Stimulated activated CD4-positive, alpha-beta T cell treated with anti-CD3 and anti-CD28 coated beads, Interleukin-1b, Interleukin-23, amount 100 ng/mL, for 1 hour (primary cell): ENCODE measurements at places on chromosomes 1 and 21.

- no peak for DNase-seq
Measured at GRCh38 chr1:219732814-219733491, 120.0 kb upstream of the ZC3H11B start.

DNA sequence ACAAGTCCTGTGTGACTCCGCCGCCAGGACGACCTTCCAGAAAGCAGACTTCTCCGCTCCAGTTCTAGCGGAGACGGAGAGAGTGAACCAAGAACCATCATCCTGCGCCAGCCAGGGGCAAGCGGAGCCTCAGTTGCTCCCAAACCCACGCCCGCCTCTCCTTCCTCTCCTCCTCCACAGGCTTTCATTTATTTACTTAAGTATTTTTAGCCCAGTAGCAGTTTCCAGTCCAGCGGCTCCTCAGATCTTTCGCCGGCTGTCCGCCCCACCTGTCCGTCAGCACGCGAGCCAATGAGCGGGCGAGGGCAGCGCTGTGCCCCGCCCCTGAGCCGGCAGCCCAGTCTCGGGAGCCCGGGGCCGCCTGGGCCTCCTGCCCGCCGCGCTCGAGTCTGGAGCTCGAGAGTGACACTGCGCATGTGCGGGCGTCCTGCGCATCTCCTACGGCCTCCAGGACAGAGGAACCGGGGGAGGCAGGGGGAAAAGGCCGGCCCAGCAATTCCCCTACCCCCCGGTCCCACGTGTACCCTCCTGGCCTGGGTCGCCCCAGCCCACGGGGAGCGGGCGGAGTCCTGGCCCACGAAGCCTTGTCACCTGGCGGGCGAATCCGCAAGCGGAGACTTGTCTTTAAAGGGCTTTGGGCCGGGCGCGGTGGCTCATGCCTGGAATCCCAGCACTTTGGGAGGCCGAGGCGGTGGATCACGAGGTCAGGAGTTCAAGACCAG, at the start of gene FALEC:
FALEC (plus strand) TSS at position 425 of the 722 bp plus-strand sequence.
- peak; percentile 74 for DNase-seq

DNA sequence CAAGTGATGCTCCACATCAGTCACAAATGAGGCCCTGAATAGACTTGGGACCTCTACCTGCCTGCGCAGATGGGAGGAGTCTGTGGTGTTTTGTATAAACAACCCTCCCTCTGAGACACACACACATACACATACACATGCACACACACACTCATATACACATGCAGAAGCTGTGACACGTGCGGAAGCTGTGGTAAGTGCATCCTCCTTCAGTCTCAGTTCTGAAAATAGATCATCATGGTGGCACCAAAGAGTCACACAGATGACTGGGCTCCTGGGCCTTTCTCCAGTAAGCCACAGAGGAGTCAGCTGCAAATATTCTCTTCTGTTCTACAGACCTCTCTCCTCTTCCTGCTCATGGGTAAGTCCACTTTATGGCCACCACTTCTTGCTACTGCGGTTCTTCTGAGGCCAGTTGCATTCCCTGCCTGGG, at the start of gene LY9:
LY9 (plus strand) TSS at position 224 of the 433 bp plus-strand sequence; CDS start at position 238, 14 bp downstream.
- DNase-seq, result peak; percentile 36

DNA sequence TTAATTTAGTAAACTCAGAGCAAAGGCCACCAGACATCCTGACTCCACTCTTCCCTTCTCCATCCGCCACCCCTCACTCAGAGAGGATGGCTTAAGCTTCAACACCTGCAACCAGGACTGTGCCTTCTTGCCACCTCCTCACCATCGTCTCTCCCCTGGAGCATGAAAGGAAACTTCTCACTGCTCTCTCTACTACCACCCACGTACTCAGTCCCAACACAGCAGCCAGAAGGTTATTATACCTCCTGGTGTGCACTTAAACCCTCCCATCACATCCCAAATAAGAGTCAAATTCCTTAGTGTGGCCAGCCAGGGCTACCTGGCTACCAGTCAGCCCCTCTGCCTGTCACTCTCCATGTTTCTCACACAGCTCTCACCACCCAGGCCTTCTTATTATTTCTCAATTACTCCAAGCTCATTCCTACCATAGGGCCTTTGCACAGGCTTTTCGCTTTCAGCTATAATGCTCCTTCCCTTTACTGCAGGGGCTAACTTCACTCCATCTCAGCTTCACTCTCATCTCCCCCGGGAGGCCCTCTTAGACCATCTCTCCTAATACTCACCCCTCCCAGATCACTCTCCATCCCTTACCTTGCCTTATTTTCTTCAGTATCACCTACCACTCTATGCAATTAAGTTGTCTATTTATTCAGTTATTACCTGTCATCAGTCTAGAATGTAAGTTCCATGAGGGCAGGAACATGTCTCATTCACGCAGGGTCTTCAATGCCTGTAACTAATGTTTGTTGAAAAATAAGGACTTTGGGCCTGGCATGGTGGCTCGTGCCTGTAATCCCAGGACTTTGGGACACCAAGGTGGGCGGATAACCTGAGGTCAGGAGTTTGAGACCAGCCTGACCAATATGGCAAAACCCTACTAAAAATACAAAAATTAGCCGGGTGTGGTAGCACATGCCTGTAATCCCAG, 137.5 kb downstream of the TOMM20 start:
- no peak for DNase-seq

DNA sequence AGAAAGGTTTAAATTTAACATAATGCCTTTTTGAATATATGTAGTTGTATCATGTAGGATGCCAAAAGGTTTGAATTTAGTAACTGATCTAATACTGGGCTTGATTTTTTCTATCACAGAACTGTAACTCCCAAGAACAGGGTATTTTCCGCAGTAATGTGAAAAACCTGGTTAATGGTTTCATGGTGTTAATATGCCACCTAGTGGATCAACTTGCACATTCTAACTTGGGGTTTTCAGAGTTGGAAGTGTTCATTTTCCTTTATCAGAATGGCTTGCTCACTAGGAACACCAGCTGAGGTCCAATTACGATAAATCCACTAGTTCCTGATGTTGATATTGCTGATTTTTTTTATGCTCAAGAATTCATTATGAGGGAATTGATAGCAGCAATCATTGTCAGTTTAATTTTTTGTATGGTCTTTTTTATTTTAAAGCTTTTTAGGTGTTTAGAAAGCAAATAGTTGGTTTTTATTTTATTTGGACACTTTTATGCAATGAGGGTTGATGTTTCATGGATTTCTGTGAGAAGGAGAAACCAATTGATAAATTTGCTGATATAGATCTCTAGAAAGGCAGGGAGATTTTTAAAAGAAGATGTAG, 157.2 kb downstream of the PLA2G4A start:
- DNase-seq, result no peak

GRCh38 chr1:51863384-51863783, 15.1 kb downstream of the NRDC start:
- no peak for DNase-seq

- no peak for DNase-seq
Measured at GRCh38 chr1:154983776-154984466, 777 bp downstream of the FLAD1 start.

DNA sequence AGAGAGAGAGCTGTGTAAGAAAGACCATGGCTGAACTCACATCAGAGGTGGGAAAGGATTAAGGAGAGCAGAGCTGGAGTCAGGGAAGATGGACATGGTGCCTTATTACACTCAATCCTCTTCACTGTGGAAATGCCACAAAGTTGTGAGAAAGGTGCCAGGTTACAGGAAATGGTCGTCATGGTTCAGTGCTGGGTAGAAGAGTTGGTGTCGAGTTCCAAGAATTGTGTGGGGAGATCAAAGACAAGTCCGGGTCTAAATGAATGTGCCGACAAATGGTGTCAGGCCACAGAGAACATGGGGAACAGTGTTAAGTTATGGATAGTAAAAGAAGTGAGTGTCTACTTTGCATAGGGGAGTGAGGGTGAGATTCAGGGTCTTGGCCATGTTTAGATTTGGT, 40.9 kb downstream of the LAMC2 start:
- no peak for DNase-seq

DNA sequence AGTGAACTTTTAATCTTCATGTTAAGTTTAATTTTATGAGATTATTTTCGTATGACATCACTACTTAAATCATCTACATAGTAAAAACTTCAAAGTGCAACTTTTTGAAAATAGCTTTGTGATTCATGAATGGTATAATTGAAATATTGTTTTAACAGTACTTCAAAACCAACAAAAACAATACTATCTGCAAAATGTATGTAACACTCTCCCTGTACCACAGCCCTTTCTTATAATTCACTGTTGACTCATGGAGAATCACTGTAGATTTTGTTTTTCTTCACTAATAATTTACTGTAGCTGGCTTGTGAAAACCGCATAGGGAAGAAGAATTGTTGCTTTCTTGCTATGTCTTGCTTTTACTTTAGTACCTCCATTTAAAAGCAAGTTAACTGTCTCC, 301.4 kb upstream of the ADAMTS5 start:
- DNase-seq, result no peak

DNA sequence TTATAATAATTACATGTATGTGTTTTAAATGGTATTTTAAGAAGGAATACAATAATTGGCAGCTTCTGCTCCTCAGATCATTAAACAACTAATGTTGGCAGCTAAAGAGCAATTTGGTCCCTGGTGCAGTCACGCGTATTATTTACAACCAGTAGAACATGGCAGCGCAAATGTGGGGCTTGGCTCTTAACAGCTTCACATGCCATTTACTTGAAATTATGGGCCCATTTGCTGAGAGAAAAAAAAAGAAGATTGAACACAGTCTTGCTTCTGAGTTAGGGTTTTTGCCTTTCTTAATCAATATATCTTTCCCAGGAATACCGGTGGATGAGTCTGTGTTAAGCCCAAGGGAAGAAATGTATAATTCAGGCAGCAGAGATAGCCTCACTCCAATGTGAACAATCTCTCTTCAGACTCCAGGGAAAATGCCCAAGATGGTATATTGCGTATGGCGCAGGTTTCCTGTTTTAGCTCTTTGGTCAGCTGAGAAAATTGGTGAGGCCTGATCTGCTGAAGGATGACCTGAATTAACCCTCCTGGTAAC, 174.5 kb downstream of the DISC1 start:
- DNase-seq, result no peak

GRCh38 chr1:55768327-55768952, 553.3 kb upstream of the USP24 start:
- DNase-seq, result no peak

DNA sequence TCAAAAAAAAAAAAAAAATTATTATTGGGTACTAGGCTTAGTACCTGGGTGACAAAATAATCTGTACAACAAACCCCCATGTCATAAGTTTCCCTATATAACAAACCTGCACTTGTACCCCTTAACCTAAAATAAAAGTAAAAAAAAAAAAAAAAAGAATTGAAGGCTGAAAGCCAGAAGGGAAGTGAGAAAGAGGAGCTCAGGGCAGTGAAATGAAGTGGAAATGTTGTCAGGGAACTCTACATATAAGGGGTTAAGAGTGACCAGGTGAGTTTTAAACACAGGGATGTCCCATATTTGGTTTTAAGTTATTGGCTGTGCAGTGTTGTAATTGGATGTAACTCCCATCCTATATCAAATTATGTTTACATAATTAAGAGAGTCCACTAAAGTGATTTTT, 85.7 kb upstream of the ABCD3 start:
- no peak for DNase-seq
